Activated CD4-positive, alpha-beta T cell treated with anti-CD3 and anti-CD28 coated beads, Interleukin-2, amount 50 U/mL, for 24 hours (primary cell): ENCODE measurements at places on chromosomes 5 and 9.

GRCh38 chr5:147359581-147359980 is 124.8 kb downstream of the STK32A start:
- no peak for DNase-seq

- no peak for DNase-seq
Measured at GRCh38 chr5:22751536-22751935, 101.6 kb downstream of the CDH12 start.

DNA sequence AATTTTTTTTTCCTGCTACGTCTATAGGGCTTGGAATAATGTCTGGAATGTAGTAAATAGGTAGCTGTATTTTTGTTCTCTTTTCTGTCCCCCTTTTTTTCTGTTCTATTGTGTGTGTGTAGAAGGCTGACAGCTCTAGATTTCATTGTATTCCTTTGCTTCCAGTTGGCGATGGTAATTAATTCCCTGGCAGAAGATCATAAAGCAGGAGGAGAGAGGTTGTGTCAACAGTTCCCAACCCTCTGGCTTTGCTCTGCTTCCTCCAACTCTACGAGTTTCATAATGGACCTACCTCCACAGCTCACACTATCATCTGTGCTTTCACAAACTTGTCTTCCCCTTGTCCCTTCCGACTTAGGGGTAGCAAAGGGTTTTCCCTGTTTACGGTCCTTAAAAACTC is 117.9 kb upstream of the CDH18 start:
- DNase-seq = no peak

GRCh38 chr9:4829969-4830368 is 37.2 kb downstream of the RCL1 start:
- DNase-seq = no peak
